ENCODE measurements at places on chromosomes 1 and 21. TPM values are rescaled to one million over a fixed set of nuclear protein-coding genes. Genes with fewer than 3 reads are reported as not detected.

Gene B3GALT2
- 0.17 TPM for total RNA-seq

Gene ZNF648
- total RNA-seq, result not detected

Gene KCNAB2
- total RNA-seq, result 3.3 TPM

Gene TIAM1
- 2.9 TPM for total RNA-seq

Gene FAM43B
- total RNA-seq, result 0.33 TPM

Gene RNF223
- total RNA-seq, result not detected

Gene SMPDL3B
- total RNA-seq, result not detected

Gene CLCA1
- 0.15 TPM for total RNA-seq

Gene PLA2G4A
- total RNA-seq, result 20.3 TPM

Gene LCE6A
- not detected for total RNA-seq

Gene TBX19
- total RNA-seq, result 2.0 TPM

Gene PLA2G2C
- total RNA-seq, result not detected

Gene CBR3
- total RNA-seq, result 26.3 TPM

Gene TNFRSF9
- 0.17 TPM for total RNA-seq

Gene MRPL24
- total RNA-seq, result 42.2 TPM

Gene IL12RB2
- total RNA-seq, result not detected

Gene SELENBP1
- 120 TPM for total RNA-seq

Gene LCE2B
- total RNA-seq, result not detected

Gene RHEX
- not detected for total RNA-seq

Gene MASP2
- not detected for total RNA-seq

Gene TNFRSF18
- 0.33 TPM for total RNA-seq

Gene LCE2C
- not detected for total RNA-seq

Gene LORICRIN
- total RNA-seq, result not detected

Gene RGS16
- 0.66 TPM for total RNA-seq

Gene DISP1
- total RNA-seq, result 11.6 TPM

Gene C2CD4D
- not detected for total RNA-seq

Gene ERICH3
- not detected for total RNA-seq

Gene KCND3
- under 0.01 TPM for total RNA-seq

Gene RBM11
- total RNA-seq, result not detected

Gene HEATR1
- total RNA-seq, result 37.2 TPM

Gene CNKSR1
- total RNA-seq, result 0.17 TPM

Gene S100A2
- total RNA-seq, result 3.3 TPM

Gene XKR8
- total RNA-seq, result 7.4 TPM

Gene RUNX3
- total RNA-seq, result not detected

Gene MROH9
- total RNA-seq, result not detected

Gene ANGPTL3
- total RNA-seq, result not detected

Gene IL10
- total RNA-seq, result not detected

Gene WASF2
- 31.4 TPM for total RNA-seq

Gene ANKRD65
- total RNA-seq, result 4.2 TPM

Gene UMODL1
- not detected for total RNA-seq

Gene IL19
- total RNA-seq, result not detected

Gene C1orf210
- total RNA-seq, result not detected

Gene FAM151A
- total RNA-seq, result not detected

Gene PLPPR4
- total RNA-seq, result 1.9 TPM

Gene PCP4L1
- not detected for total RNA-seq

Gene CD2
- under 0.01 TPM for total RNA-seq

Gene TRIM17
- total RNA-seq, result 0.15 TPM

Gene BMP8B
- total RNA-seq, result not detected

Gene HSPG2
- total RNA-seq, result 345 TPM

Gene CD244
- total RNA-seq, result not detected

Gene RNPC3
- 6.1 TPM for total RNA-seq

Gene LMX1A
- total RNA-seq, result not detected

Gene NCSTN
- total RNA-seq, result 187 TPM

Gene OR2T29
- total RNA-seq, result not detected

Gene DMBX1
- total RNA-seq, result not detected

Gene RGS18
- total RNA-seq, result not detected

Gene OR2T33
- not detected for total RNA-seq

Gene SHCBP1L
- total RNA-seq, result not detected

Gene FUBP1
- total RNA-seq, result 111 TPM

Gene RYR2
- not detected for total RNA-seq
